NCI-H1092 (cell line): ENCODE measurements at places on chromosomes 5 and 9.

DNA sequence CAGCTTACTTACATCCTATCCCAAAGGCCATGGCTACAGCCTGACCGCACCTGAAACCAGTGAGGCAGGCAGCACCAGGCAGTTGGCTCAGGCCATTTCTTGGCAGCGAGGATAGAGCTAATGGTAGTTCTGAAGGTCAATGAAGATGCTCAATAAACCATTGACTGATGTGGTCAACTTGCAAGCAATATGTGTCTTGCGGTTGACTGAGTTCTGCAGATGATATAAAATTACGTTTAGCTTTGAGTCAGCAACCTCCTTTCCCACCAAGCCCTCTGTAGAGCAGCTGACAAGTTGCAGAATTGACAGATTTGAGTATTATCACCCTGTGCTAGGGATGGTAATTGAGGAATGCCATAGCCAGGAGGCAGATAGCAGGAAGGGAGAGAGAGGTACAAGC is 189.0 kb upstream of the PUM3 start:
- no peak for DNase-seq

DNA sequence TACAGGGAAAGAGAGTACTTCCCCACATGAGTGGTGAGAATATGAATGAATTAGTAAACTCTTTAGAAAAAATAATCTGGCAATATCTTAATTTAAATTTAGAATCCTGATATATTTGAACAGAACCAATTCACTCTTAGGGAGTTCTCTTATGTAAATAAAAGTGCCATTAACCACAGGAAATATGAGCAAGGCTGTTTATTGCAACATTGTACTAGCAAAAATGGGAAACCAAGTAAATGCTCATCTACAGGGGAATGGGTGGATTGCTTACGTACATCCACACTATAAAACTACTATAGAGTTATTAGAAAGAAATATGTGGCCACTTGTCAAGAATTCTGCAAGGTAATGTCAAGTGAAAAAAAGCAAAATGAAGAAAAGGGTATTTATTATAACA is 274.5 kb downstream of the TLE1 start:
- no peak for DNase-seq

GRCh38 chr9:131046093-131046380 is 37.1 kb downstream of the LAMC3 start:
- DNase-seq: no peak

- DNase-seq: no peak
These were observed 261.3 kb downstream of the PIK3R1 start for GRCh38 chr5:68476854-68477253.

GRCh38 chr5:125289606-125290005 is 543.2 kb upstream of the ZNF608 start:
- no peak for DNase-seq

DNA sequence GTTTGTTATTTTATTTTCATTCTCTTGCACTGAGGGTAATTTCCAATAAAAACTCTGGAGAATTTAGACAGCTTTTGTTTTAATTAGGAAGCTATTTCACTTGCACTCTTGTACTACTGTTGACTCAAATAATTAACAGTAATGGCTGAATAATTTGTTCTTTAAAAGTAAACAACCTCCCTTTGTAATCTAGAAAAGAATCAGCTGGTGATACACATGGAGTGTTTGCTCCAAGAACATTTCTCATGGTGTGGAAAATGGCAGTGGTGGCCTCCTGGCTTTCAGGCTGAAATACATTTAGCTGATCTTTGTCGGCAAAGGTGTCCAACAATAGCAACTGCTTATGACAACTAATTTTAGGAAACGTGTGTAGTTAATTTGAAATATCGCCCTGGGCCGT is 129.4 kb downstream of the C9orf152 start:
- DNase-seq: no peak

GRCh38 chr5:169101966-169102365 is 199.0 kb downstream of the SLIT3 start:
- DNase-seq: no peak

- DNase-seq: no peak
These were observed 618 bp downstream of the TNPO1 start for GRCh38 chr5:72817076-72817481.
